ENCODE measurements at places on chromosomes 7 and 10.
A peak's percentile ranks its signal among the peaks of the same experiment; 100 is the strongest.

- DNase-seq: no peak
Measured at GRCh38 chr7:44145479-44145968, 4.4 kb upstream of the MYL7 start.

GRCh38 chr10:944034-944831, 12.7 kb upstream of the LARP4B start:
- no peak for DNase-seq

GRCh38 chr7:43637114-43637806, 54.4 kb downstream of the STK17A start:
- no peak for DNase-seq

DNA sequence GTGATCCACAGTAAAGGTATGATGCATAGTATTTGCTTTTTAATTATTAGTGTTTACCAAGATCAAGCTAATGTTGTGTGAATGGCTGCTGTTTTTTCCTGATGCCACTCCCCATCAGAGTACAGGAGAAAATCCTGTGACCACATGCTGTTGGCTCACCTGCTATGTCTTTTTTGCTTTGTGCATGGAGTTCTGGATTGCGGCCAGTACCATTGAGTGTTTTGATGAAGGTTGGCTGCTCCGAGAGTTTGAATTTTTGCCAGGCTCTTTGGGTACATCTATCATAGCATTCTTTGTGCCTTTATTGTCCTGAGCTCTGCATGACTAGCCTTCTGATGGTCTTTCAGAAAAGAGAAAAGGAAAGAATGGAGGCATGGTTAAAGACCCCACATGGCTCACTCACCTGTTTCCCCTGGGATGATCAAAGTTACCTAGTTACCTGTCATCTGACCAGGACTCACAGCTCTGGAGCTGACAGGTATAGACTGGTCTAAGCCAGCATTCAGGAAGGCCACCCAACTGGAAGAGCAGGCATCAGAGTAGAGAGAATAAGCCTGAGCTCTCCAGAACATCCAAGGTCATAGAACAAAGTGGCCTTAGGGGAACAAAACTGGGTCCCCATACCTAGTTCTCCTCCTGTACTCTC, 11.8 kb upstream of the SGPL1 start:
- peak; percentile 26 for DNase-seq

GRCh38 chr10:97659589-97659988, 19.1 kb downstream of the PI4K2A start:
- no peak for DNase-seq

- no peak for DNase-seq
Measured at GRCh38 chr10:1255600-1256431, 199.6 kb downstream of the WDR37 start.
